Heart right ventricle (tissue), 16 donors: ENCODE measurements at places on chromosomes 13 and 19. TPM values are rescaled to one million over a fixed set of nuclear protein-coding genes. Genes with fewer than 3 reads are reported as not detected.
A peak's percentile ranks its signal among the peaks of the same experiment; 100 is the strongest.

DNA sequence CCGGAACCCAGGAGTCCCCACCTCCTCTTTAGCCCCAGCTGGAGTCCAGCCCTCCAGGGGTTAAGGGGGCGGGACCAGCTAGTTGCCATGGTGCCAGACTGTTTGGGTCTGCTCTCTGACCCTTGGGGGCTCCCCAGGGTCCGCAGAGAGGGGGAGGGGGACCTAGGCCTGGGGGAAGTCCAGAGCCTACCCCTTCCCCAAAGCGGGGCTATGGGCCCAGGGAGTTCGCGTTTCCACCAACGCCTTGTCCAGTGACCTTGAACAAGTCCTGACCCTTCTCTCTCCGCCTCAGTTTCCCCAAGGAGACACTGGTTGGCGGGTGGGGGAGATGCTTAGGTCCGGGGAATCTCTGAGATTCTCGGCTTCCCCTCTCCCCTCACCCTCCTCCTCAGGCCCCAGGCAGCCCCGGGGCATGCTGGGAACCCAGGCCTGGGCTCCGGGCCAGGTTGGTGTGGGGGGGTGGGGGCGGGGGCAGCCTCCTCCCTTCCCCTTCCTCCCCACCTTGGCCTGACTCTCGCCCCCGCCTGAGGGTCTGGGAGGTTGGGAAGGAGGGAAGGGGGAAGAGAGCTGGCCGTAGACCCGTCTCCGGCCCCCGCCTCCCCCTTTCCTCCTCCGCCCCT lies 2.6 kb upstream of the SPACA6 start:
- H3K4me3 ChIP-seq, result peak overlapping the region; percentile 96
- H3K36me3 ChIP-seq, result peaks cover 14% of the 10 kb centered on the region
- peaks cover 30% of the 10 kb centered on the region for H3K27me3 ChIP-seq
- H3K4me1 ChIP-seq, result peaks cover 34% of the 10 kb centered on the region
- DNase-seq, result peak; percentile 78

- H3K27ac ChIP-seq, result no peak overlapping the region
- DNase-seq, result no peak
- H3K4me3 ChIP-seq, result no peak overlapping the region
- H3K36me3 ChIP-seq, result no peaks in the 10 kb centered on the region
Observed at GRCh38 chr13:99265821-99266426, 7.7 kb upstream of the GPR18 start.

GRCh38 chr19:48487544-48487943 lies 18.4 kb downstream of the CYTH2 start:
- no peak for DNase-seq
- H3K4me1 ChIP-seq, result peaks cover 17% of the 10 kb centered on the region
- no peaks in the 10 kb centered on the region for H3K36me3 ChIP-seq
- no peak overlapping the region for H3K4me3 ChIP-seq

- no peaks in the 10 kb centered on the region for H3K36me3 ChIP-seq
- DNase-seq, result no peak
Observed at GRCh38 chr13:84894749-84895148, 904.5 kb downstream of the SLITRK6 start.

DNA sequence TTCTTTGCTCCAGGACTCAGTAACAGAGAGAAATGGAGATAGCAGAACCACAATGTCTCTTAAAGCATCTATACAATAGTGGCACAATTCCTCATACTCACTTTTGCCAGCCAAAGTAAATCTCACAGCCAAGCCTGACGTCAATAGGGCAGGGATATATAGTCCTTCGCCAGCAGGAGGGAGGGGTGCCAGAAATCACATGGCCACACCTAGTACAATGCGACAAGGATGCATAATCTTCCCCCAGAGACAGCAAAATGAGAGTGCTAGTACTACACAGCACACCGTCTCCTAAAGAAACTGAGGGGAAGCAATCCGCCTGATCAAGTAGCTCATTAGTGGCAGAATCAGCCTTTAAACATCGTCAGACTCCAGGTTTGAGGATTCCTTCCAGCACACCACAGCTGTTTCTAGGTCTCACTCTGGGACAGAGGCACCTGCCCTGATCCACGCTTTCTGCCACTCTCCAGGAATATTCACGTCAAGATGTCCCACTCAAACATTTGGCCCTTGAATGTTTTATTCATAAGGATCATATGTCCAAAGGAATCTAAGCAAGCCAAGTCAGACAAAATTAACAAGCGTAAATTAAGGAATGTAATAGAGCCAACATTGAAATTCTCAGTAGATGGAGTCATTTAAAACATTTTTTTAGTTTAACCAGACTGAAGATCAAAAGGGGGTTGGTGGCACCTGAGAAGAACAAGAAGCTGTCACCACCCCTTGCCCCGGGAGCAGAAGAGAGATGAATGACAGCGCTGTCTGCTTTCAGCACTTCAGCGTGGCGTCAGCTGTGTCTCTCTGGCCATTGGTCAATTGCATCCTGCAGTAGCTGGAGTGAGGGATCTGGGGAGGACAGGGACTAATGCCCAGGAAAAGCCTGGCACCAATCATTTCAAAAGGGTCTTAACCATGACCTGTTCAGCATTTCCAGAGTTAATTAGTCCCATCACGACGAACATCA lies 63.5 kb upstream of the SERP2 start:
- no peaks in the 10 kb centered on the region for H3K36me3 ChIP-seq
- peak overlapping the region; percentile 51 for H3K27ac ChIP-seq
- H3K4me3 ChIP-seq, result no peak overlapping the region

- no peaks in the 10 kb centered on the region for H3K36me3 ChIP-seq
- DNase-seq, result no peak
- no peaks in the 10 kb centered on the region for H3K4me1 ChIP-seq
Observed at GRCh38 chr13:72504131-72504841, 223.1 kb downstream of the MZT1 start.

- H3K36me3 ChIP-seq, result peaks cover 49% of the 10 kb centered on the region
- H3K4me3 ChIP-seq, result no peak overlapping the region
- H3K4me1 ChIP-seq, result no peaks in the 10 kb centered on the region
- no peak for DNase-seq
- H3K27me3 ChIP-seq, result no peaks in the 10 kb centered on the region
Observed at GRCh38 chr13:100209857-100210825, 121.2 kb downstream of the PCCA start.

- no peaks in the 10 kb centered on the region for H3K36me3 ChIP-seq
- no peak for DNase-seq
- peaks cover 5% of the 10 kb centered on the region for H3K4me1 ChIP-seq
- no peak overlapping the region for H3K27ac ChIP-seq
- no peaks in the 10 kb centered on the region for H3K27me3 ChIP-seq
Observed at GRCh38 chr13:66886264-66886663, 343.9 kb downstream of the PCDH9 start.

Gene PSG4
- total RNA-seq, result not detected

Gene ASF1B
- total RNA-seq, result 0.19 TPM

Gene LGALS7B
- not detected for total RNA-seq

Gene LYPD5
- 0.25 TPM for total RNA-seq

Gene KLK4
- not detected for total RNA-seq
